ENCODE measurements at places on chromosomes 12 and 14. TPM values are rescaled to one million over a fixed set of nuclear protein-coding genes. Genes with fewer than 3 reads are reported as not detected.

The SERPINA12 gene
- not detected for total RNA-seq

The HOXC9 gene
- not detected for total RNA-seq

The KRT74 gene
- 0.14 TPM for total RNA-seq

DNA sequence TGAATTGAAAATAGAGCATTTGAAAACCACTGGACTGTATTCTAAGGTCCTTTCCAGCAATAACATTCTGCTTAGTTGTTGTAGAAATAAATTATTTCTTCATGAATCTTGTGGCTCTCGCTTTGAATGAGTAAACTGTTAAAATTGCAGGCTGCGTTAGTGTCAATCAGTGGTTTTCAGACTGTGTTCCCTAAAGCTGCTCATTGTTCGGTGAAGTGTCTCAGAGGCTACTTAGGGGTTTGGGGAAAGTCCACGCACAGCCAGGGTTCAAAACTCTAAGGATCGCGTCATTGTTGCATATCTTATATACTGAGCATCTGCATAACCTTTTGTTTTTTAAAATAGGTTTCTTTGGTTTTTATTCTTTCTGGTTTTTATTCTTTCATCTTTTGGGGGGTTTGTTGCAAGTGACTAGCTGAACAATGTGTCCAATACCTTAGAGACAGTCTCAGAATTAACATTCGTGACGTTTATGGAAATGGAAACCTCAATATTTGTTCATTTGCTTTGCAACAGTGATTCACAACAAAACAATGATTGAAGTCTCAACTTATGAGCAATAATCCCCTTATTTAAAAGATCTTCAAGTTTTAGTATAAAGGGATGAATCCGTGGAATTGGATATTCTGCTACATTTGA, 108.1 kb downstream of the TTLL5 start:
- DNase-seq, result no peak
- H3K27ac ChIP-seq, result no peak overlapping the region
- H3K4me3 ChIP-seq, result no peak overlapping the region

DNA sequence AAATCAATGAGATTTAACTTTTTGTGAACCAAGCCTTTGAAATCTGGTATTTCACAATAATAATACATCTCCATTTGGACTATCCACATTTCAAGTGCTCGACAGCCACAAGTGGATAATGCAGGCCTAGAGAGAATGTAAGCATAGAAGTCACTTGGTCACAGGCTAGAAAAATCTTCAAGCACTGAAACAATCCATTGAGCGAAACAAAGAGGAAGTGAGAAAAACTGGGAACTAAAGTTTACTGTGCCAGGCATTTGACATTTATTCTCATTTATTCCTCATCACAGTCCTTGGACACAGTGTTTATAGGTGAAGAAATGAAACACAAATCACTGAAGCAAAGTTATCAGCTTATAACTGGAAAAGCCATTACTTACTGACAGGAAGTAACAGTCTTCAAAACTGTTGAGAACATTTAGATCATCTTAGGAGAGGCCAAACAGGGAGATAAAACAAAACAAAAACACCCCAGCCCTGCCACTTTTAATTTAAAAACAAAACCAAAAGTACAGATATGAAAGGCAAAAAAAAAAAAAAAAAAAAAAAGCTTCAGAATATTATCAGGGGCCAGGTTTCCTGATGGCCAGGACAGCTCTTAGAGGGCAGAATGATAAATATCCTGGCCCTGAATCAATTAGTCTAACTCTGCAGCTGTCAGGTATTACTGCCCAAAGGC, 29.2 kb downstream of the GNS start:
- H3K4me3 ChIP-seq, result peak overlapping the region; percentile 19
- H3K4me1 ChIP-seq, result peaks cover 40% of the 10 kb centered on the region
- peak overlapping the region; percentile 71 for H3K27ac ChIP-seq
- no peaks in the 10 kb centered on the region for H3K27me3 ChIP-seq
- H3K36me3 ChIP-seq, result peaks cover 49% of the 10 kb centered on the region

GRCh38 chr14:64681796-64682710, 22.2 kb upstream of the PLEKHG3 start:
- H3K27ac ChIP-seq, result peak overlapping the region; percentile 80
- no peaks in the 10 kb centered on the region for H3K36me3 ChIP-seq
- no peaks in the 10 kb centered on the region for H3K27me3 ChIP-seq
- no peak overlapping the region for H3K4me3 ChIP-seq

Data from left ventricle myocardium inferior (tissue), 1 donor.